Stimulated activated CD8-positive, alpha-beta memory T cell treated with anti-CD3 and anti-CD28 coated beads, Interleukin-4, amount 100 ng/mL, for 48 hours (primary cell): ENCODE measurements at places on chromosomes 2 and 18.

- no peak for DNase-seq
Observed at GRCh38 chr2:190947711-190948251, 66.2 kb downstream of the STAT1 start.

GRCh38 chr18:33210575-33211189 is 229.8 kb downstream of the CCDC178 start:
- DNase-seq = no peak

GRCh38 chr18:9025091-9025838 is 77.2 kb upstream of the NDUFV2 start:
- DNase-seq = no peak

DNA sequence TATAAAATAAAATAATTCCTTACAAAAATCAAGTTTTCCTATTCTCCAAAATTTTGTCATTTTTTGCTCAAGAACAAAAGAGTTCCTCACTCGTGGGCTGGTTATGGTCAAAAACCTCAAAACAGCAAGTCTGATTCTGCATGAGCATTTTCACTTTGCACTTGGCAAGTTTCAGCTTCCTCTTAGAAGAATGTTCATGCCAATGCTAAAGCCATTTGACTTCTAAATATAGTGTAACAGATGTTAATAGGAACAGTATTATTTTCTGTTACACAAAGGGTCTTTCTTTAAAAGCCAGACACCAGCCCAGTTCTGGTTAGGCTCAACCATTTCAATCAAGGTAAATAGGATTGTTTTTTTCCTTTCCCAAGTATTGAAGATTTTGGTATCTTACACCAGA is 261.3 kb upstream of the CCDC68 start:
- no peak for DNase-seq

GRCh38 chr2:30688956-30689401 is 118.3 kb downstream of the CAPN13 start:
- no peak for DNase-seq
